ENCODE measurements at places on chromosomes 13 and 19.

DNA sequence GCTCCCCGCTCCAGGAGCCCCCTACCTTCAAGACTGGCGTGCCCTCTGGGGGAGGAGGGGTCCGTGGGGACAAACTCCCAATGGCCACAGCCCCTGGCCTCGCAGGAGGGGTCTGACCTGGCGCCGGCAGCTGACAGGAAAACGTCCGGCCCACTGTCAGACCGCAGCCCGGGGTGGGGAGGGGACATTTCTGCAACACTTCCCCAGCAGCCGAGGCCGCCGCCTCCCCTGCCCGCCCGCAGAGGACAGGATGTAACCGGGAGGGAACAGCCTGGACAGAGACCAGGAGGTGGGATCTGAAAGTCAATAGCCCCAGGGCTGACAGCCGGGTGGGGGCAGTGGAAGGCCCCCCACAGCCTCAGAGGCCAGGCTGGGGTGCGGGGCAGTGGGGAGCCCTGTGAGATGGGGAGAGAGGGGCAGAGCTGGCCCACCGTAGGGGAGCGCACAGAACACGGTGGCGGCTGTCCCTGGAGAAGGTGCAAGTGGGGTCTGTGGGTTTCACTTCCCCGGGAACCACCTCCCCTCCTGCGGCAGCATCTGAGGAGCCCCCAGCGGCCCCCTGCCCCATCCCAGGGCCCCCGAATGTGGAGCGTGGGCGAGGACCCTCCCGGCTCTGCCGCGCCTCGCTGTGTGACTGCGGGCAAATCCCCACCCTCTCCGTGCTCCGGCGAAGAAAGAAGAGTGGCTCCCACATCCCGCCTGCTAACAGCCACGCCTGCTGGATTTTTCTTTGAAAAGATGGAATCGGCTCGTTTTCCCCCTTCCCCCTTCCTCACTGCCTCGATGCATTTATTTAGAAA lies at the start of gene PEAK3:
TSS of gene PEAK3 (minus strand) at position 114 of the 800 bp plus-strand sequence. CDS start 1,244 bp downstream, outside the sequence.
- DNase-seq: no peak

DNA sequence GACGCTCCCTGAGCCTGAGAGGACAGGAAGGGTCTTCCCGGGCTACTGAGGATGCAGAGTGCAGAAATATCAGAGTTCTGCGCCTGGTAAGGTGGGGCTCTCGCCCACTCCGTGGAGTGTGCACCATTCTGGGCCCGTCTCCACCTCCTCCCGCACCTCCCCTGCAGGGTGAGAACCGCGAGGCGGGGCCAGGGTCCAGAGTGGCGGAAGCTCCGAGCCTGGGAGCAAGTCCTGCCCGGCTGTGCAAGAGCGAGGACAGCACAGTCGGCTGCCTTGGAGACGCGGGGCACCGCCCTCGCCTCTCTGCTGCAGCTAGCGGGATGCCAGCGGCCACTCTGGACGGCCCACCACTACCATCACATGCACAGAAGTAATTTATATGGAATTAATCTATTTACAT lies 2304.4 kb downstream of the PCDH9 start:
- no peak for DNase-seq

- no peak for DNase-seq
Measured at GRCh38 chr13:64925284-64925683, 2304.9 kb downstream of the PCDH9 start.

DNA sequence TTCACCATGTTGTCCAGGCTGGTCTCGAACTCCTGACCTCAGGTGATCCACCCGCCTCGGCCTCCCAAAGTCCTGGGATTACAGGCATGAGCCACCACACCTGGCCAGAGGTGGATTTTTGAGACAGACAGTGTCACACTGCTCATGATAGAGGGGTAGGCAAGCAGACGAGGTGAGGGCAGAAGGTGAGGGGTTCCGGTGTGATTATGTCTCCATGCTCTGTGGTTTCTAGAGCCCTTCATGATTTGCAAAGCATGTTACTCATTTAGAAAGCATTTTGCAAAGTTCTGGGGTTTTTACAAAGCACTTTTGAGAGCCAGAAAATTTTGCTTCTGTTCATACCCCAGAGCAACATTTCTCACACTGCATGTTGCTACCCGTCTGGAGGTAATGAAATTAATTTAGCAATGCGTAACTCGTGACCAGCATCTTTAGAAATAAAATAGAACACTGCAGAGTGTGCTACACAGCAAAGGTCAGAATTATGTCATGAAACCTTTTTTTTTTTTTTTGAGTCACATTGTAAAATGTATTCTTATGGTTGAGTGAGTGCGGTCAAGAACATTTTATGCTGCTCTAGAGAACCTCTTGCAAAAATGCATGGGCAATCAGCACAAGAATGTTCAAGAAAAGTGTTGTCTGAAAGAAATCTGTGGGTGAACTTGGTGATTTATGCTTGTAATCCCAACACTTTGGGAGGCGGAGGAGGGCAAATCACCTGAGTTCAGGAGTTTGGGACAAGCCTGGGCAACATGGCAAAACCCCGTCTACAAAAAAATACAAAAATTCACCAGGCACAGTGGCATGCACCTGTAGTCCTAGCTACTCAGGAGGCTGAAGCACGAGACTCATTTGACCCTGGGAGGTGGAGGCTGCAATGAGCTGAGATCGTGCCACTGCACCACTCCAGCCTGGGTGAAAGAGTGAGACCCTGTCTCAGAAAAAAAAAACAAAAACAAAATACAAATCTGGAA lies 58.0 kb downstream of the MAP4K1 start:
- DNase-seq: no peak

- peak; percentile 76 for DNase-seq
Measured at GRCh38 chr19:50724522-50725217, 1.5 kb downstream of the CLEC11A start.

GRCh38 chr13:52665325-52665724 lies 12.7 kb downstream of the SUGT1 start:
- no peak for DNase-seq

- DNase-seq: no peak
Measured at GRCh38 chr19:5914358-5914774, 312 bp downstream of the CAPS start.

DNA sequence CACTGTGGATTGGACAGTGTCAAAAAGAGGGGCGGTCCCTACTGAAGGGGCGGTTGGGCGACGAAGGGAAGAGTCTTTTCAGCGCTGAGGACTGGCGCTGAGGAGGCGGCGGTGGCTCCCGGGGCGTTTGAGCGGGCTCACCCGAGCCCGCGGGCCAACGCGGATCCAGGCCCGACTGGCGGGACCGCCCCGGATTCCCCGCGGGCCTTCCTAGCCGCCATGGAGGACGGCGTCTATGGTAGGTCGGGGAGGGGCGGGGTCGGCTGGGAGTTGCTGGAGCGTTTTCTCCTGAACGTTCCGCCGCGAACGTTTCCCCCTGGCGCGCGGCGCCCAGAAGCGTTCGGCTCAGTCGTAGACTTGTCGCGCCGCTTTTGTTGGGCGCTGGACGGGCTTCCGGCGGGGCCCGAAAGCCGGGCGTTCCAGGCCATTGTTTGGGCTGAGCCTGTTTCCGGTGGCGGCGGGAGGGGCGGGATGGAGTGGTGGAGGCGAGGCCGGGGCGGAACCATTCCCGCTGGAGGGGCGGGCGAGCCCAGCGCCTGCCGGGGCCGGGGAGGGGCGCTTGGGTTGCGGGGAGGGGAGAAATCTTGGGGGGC lies at the start of gene CYTH2:
TSS of gene CYTH2 (plus strand) at position 81 of the 593 bp plus-strand sequence. CDS start at position 220, 139 bp downstream.
- DNase-seq: peak; percentile 45

- DNase-seq: no peak
Measured at GRCh38 chr19:42216653-42217519, 591 bp downstream of the DEDD2 start.

DNA sequence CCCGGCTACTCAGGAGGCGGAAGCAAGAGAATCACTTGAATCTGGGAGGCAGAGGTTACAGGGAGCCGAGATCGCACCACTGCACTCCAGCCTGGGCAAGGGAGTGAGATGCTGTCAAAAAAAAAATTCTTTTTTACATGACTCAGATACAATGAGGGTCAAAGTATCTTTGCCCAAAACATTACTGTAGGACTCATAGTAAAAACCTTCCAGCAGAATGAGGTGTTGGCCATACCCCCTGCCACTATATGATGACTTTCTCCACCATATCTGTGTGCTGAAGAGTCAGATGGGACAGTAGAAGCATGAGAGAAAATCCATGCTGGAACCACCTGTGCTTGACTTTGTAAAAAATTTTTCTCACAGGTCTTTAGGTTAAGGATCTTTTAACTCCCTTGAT lies 86.7 kb downstream of the COL4A2 start:
- no peak for DNase-seq

Measured in activated naive CD4-positive, alpha-beta T cell (primary cell).